Activated naive CD4-positive, alpha-beta T cell treated with anti-CD3 and anti-CD28 coated beads, Interleukin-2, amount 50 U/mL, for 72 hours (primary cell): ENCODE measurements at places on chromosomes 1 and 21. TPM values are rescaled to one million over a fixed set of nuclear protein-coding genes. Genes with fewer than 3 reads are reported as not detected.

Gene B3GALT5
- 0.02 TPM for total RNA-seq

Gene PM20D1
- 0.35 TPM for total RNA-seq

Gene PTGS2
- total RNA-seq = 0.41 TPM

Gene REN
- not detected for total RNA-seq

Gene RAB13
- 22.1 TPM for total RNA-seq

Gene IGFN1
- total RNA-seq = not detected

Gene SEMA4A
- 36.2 TPM for total RNA-seq

Gene APOBEC4
- total RNA-seq = not detected

Gene CFHR1
- not detected for total RNA-seq

Gene BNIPL
- 0.89 TPM for total RNA-seq

- DNase-seq = no peak
Observed at GRCh38 chr1:180863158-180863775, 49.4 kb upstream of the KIAA1614 start.

DNA sequence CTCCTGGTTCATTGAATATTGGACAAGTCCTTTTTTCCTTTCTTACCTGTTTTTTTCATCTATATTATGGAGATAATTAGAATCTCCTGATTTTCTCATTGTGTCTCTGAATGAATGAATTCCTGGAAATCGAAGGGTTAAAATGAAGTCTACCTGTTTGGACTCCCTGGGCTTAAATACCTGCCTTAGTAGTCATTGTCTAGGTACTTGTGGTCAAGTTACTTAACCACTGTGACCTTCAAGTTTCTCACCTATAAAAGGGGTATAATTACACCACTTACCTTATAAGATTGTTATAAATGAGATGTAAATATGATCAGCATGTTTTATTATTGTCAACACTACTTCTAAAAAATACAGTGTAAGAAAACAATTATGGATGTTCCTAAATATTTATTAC is 9.0 kb upstream of the TBX19 start:
- DNase-seq = no peak

DNA sequence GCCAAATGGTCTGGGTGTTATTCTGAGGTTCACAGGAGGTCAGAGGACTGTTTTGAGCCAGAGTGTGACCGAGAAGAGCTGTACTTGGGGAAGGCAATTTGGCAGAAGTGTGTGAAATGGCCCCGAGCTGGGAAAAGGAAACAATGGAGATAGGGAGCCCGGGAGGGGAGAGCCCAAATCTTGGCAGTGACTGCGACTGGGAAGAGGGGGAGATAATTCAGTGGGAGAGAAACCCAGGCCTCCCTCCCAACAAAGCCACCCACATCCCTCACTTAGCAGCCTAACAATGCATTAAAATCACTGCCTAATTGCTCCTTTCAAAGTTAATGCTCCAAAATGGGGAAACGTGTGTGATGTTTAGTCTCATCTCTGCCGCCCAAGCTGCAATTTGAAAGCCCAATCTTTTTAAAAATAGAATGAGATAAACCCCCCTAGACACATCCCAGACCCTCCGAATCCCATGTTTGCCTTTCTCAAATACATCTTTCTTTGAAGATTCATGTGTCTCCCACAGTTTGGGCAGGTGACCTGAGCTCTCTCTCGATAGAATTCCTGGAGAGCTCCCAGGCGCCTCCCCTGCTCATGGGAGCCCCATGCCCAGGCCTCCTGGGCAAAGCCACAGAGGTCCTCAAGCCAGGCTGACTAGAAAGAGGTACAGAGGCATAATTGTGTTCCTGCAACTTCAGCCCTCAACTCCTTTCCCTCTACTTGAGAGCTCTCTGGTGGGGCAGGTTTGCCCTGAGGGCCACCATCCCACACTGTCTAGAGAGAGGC is 17.3 kb downstream of the LRRC52 start:
- no peak for DNase-seq

- no peak for DNase-seq
Observed at GRCh38 chr21:45831991-45832740, 149.4 kb upstream of the COL6A1 start.

GRCh38 chr1:162075862-162076261 is 6.4 kb downstream of the NOS1AP start:
- no peak for DNase-seq

DNA sequence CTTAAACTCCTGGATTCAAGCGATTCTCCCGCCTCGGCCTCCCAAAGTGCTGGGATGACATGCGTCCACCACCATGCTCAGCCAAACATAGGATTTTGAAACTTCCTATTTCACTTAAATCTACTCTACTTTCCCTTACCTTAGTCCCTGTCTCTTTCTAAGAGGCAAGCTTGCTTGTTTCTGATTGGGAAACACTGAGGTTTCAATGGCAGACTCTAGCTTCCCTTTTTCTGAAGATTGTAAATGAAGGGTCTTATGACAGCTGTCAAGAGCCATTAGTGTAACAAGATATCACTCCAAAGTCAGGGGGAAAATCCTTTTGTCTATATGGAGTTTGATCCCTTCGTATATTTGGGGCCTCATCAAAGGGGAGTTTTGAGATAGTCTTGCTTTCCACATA is 23.5 kb upstream of the LMO4 start:
- no peak for DNase-seq

DNA sequence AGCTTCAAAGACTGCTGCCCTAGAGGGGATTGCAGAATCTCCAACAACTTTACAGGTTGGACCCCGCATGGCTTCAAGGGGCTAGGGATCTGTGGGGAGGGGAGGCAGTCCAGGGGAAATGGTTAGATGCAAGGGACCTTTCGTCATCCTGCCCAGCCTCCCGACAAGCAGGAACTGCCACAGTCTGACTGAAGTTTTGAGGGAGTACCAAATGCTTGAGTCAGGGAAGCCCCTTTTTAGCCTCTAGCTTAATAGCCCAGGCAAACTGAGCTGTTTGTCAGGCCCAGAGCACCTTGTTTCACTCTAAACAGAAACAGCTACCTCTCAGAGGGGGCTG is 1.1 kb downstream of the TOR3A start:
- peak; percentile 34 for DNase-seq

DNA sequence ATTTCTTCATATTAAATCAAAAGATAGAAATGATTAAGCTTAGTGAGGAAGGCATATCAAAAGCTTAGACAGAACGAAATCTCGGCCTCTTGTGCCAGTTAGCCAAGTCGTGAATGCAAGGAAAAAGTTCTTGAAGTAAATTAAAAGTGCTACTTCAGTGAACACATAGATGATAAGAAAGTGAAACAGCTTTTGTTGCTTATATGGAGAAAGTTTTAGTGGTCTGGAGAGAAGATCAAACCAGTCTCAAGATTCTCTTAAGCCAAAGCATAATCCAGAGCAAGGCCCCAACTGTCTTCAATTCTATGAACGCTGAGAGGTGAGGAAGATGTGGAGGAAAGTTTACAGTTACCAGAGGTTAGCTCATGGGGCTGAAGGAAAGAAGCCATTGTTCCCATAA is 88.4 kb downstream of the ADGRL2 start:
- no peak for DNase-seq
